ENCODE measurements at places on chromosomes 13 and 19.

GRCh38 chr19:50333737-50334617 is 4.8 kb upstream of the KCNC3 start:
- peak; percentile 41 for DNase-seq

- DNase-seq, result no peak
Measured at GRCh38 chr13:92224825-92225224, 826.4 kb downstream of the GPC5 start.

DNA sequence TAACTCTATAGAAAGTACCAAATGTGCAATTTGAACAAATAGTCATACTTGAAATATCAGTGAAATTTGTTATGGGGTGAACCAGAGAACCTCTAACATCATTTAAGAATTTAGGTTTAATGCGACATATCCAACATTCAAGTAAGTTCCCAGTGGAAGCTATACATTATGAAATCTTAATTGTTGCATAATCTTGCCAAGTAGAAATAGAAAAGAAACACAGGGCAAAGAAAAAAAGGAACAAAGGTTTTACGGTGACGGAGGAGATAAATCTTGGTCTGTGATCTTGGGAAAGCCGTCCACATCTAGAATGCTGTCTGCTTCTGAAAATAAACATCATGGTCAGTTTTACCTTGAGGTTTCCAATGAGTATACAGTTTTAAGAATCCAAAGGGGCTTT is 445.7 kb downstream of the RFC3 start:
- no peak for DNase-seq

DNA sequence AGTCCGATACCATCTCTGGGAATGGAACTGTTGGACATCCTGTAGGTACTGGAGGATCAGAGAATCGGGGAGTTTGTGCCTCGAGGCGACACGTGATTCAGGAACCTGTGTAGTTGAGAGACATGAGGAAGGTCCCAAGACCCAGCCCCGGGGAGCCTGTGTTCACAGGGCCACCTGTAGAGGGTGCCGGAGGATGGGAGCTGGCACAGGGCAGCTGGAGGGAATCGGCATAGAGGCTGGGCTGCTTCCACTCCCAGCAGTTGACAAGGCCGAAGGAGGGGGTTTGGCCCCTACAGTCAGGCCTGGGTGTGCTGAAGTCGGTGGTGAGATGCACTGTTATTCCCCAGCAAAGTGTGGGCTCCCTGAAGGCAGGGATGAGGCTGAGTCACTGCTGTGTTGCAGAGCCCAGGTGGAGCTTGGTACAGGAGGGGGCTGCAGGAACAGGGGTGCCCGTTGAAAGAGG is 2.5 kb upstream of the ISYNA1 start:
- no peak for DNase-seq

DNA sequence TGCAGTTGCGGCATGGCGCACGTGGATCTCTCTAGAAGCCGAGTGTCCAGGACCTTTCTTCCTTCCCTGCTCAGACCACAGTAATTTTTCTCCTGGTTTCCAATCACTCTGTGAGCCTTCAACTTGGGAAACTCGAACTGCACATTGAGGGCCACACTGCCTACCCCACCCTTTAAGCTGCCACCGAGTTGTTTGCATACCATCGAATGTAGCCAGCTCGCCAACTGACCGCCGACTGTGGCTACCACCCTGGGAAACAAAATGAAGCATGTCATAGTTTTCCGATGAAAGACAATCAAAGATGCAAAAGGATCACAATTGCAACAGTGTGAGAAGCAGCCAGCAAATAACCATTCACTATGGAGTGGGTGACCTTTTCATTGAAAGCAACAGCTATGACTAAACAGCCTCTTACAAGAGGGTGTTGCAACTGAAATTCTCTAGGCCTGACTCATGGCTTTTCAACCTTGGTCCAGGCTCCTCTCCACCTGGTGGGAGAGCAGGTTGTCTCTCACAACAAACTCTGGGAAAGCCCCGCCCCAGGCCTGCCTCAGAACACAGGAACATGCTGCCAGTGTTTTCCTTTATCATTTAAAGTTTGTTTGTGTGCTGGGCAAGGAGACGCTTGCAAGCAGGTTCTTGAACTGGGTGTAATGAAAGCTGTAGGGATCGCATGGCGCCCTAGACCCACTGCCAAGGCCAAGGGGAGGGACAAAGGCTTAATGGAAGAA is 141.7 kb upstream of the SERP2 start:
- DNase-seq, result no peak

- no peak for DNase-seq
Measured at GRCh38 chr19:54376610-54377285, 12.0 kb upstream of the LAIR1 start.

DNA sequence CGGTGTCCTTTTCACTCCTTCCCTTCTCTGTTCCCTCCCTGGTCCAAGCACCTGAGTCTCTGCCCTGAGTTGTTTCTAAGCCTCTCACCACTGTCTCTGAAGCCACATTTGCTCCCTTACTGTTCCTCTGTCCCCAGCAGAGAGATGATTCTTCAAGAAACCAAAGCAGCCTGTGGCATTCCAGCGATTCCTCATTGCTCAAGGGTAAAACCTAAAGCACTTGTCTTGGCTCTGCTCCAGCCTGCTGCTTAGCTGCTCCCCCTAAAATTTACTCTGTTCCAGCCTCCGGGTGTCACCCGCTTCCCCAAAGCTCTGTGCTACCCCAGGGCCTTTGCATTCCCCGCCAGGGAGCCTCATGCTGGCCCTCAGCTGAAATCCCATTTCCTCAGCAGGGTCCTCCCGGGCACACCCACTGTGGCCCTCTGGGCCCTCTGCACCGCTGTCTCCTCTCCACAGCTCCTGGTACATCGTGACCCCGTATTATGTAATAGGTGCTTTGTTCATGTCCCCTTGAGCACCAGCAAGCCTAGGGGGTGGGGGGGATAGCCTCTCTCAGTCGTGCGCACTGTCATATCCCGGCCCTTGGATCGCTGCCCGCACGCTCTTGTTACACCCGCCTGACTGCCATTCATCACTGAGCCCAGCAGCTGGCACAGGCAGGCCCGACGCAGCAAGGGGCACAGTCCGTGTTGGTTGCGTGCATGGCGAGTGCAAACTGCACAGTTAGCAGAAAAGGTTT is 15.8 kb downstream of the TECR start:
- peak; percentile 45 for DNase-seq

GRCh38 chr19:2602391-2603181 is 99.9 kb downstream of the GNG7 start:
- DNase-seq, result no peak

DNA sequence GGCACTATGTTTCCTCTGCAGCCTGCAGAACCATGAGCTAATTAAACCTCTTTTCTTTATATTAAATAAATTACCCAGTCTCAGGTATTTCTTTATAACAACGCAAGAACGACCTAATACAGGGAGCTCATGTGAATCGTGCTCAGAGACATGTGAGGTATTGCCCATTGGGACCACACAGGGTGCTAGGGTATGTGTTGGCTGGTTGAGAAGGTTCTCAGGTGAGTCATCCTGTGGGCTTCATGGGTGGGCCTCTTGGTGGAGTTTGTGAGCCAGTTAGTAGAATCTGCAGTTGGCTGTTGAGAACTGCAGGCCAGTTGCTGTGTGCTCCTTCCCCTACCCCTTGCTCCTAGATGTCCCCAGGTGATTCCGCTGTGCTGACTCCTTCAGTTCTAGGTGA is 163.0 kb downstream of the HS6ST3 start:
- DNase-seq, result no peak

DNA sequence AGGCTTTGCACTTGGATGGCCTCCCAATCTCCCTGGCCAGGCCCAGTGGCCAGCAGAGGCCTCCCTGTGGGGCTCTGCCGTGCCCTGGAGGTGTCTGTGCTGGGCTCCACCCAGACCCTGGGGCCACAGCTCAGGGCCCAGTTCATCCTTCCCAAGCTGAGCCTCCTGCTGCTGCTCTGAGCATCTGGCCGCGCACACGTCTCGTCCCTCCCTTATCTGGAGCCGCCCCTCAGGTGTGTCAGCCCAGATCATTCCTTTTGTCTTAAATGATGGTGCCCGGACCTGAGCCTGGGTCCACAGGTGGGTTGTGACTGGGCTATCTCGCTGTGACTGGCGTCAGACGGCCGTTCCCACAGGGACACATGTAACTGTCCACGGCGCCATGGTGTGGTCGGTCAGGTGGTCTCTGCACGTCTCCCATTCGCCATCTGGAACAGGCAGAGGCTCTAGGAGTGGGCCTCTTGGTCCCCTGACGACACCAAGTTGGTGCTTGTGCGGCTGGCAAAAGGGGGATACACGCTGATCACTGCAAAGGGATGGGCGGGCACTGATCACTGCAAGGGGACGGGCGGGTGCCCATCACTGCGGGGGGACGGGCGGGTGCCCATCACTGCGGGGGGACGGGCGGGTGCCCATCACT is 14.3 kb upstream of the ZNF554 start:
- DNase-seq, result no peak

DNA sequence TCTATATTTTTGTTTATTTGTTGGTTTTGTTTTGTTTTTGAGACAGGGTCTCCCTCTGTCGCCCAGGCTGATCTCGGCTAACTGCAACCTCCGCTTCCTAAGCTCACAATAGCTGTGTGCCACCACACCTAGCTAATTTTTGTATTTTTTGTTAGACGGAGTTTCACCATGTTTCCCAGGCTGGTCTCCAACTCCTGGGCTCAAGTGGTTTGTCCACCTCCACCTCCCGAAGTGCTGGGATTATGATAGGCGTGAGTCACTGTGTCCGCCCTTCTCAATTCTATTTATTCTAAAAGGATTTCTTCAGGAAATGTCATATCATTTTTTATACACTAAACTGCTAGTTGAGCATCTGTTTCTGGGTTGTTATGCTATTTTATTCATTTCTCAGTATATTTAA is 1206.0 kb downstream of the OLFM4 start:
- no peak for DNase-seq

GRCh38 chr13:39016087-39016486 is 21.8 kb downstream of the PROSER1 start:
- DNase-seq, result no peak

DNA sequence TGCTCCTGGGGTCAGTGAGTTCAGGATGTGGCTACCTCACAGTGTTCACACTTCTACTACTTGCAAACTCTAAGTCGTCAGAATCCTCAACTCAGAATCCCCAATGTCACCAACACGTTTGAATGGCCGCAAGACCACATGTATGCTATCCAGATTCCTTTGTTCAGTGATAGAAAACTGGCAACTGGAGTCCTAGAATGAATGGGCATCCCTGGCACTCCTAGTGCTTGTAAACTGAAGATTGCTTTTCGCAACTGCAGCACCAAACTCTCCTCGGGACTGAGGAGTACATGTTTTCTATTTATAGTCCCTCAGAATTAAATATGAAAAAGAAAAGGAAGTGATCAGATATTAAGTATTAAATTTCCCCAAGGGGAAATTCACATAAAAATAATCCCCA is 4.9 kb downstream of the SMAD9 start:
- DNase-seq, result no peak

DNA sequence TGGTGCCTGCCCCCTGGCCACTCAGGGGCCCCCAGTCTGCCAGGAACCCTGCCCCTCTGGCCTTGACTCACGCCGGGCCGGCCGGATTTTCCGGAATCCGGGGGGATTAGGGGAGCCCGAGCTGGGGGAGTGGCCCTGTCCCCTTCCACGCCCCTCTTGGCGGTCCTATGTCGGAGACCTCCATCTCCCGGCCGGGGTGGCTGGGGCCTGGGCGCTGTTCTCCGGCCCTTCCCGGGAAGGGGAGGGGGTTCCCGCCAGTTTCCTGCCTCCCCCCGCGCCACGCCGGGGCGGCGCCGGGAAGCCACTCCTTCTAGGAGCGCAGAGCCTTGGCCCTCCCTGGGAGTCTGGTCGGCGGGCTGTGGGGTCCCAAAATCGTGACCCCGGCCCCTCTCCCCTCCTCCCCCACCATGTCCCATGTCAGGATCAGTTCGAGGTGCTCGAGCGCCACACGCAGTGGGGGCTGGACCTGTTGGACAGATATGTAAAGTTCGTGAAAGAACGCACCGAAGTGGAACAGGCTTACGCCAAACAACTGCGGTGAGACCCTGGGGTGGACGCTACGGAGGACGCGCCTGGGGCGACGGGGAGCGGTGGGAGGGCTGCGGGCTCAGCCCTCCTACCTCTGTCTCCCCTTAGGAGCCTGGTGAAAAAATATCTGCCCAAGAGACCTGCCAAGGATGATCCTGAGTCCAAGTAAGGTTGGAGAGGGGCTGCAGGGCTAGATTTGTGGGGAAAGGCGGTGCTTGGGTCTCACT is 1.3 kb downstream of the TRIP10 start:
- DNase-seq, result no peak

- no peak for DNase-seq
Measured at GRCh38 chr13:44050450-44051063, 170.9 kb downstream of the LACC1 start.

DNA sequence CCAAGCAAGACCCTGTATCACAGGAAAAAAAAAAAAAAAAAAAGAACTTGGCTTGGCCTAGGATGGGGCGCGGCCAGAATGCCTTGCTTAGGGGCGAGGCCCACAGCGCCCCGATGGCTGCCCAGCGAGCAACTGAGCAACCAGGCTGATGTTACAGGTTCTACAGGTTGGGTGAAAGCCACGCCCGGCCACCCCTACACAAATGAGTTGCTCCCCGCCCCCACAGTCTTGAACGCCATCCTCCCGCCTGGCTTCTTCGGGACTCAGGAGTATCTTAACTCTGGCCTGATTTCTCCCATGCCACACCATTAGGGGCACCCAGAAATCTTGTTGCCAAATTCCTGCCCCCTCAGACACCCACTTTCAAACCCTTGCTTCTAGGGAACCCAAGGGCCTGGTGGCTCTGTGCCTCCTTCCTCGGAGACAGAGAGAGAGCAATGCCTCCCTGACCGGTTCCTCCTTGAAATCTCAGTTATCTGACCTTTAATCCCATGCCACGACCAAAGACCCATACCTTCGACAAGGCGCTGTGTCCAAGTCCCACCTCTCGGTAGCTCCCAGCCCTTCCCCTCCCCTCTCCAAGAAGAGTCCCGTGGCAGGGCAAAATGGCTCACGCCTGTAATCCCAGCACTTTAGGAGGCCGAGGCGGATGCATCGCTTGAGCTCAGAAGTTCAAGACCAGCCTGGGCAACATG is 1.1 kb upstream of the CBLC start:
- DNase-seq, result no peak

DNA sequence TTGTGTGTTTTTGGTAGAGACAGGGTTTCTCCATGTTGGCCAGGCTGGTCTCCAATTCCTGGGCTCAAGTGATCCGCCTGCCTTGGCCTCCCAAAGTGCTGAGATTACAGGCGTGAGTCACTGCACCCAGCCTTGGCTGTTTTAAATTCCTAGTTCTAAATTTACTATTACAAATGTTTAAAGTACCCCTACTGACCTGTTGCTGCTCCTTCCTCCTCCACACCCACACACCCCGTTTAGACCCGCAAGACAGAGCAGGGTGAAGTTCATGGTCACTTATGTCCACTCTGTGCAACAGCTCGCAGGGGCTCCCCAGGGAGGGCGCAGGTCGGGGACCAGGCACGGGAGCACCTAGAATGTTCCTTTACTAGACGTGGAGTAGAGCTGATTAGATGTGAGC is 28.7 kb downstream of the TMEM161A start:
- DNase-seq, result no peak

DNA sequence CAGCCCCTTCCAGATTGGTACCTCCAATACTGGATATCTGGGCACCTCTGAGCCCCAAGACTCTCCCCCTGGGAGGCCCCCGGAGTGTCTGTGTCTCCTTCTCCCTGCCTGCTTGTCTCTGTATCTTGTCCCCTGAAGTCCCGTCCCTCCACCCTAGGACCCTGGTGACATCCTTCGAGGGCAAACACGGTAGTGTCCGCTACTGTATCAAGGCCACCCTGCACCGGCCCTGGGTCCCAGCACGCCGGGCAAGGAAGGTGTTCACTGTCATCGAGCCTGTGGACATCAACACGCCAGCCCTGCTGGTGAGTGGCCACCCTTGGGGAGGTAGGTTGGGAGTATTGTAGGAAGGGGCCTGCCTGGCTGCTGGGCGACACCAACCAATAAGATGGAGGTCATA is 844 bp downstream of the ARRDC2 start:
- DNase-seq, result no peak

- no peak for DNase-seq
Measured at GRCh38 chr19:49152119-49152550, 3.1 kb downstream of the HRC start.

Measured in DMS 273 treated with DMSO at 0.1 percent for 48 hours (cell line).